Activated naive CD4-positive, alpha-beta T cell treated with anti-CD3 and anti-CD28 coated beads, Interleukin-2, amount 50 U/mL, for 72 hours (primary cell): ENCODE measurements at places on chromosomes 12 and 14. TPM values are rescaled to one million over a fixed set of nuclear protein-coding genes. Genes with fewer than 3 reads are reported as not detected.
A peak's percentile ranks its signal among the peaks of the same experiment; 100 is the strongest.

Gene PLD4
- total RNA-seq = 0.04 TPM

Gene RNF31
- 81.5 TPM for total RNA-seq

Gene SMIM41
- not detected for total RNA-seq

DNA sequence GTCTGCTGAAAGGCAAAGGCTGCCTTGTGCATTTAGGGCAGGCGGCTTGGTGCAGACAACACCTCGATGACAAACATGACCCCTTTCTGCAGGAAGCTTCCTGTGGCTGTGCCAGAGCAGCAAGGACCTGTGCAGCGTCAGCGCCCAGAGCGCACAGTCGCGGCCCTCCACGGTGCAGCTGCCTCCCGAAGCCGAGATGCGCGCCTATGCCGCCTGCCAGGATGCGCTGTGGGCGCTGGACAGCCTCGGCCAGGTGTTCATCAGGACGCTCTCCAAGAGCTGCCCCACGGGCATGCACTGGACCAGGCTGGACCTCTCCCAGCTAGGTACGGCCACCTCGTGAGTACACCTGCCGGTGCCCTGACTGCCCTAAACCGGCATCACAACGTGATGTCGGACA, 57.3 kb downstream of the ANKRD9 start:
- no peak for DNase-seq

- DNase-seq = no peak
Observed at GRCh38 chr14:38646391-38646790, 390.5 kb upstream of the CLEC14A start.

Gene FOXN4
- not detected for total RNA-seq

GRCh38 chr14:79043194-79043889, 873.2 kb downstream of the NRXN3 start:
- no peak for DNase-seq

DNA sequence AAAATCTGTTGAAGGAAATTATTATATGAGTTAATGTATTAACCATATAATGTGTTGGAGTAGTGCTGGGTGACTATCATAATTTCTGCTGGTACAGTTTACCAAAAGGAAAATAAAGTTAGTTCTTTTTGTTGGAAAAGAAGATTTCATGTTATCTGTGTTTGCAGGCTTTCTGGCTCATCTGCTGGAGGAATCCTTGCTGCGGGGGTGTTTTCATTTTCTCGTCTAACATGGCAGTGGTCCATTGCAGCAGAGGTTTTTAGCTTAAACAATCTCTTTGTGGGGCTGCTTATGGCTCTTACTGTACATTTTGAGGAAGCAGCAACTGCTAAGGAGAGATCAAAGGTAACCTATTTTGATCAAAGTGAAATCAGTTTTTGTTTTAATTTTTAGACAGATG, 24.1 kb downstream of the TMEM260 start:
- no peak for DNase-seq

DNA sequence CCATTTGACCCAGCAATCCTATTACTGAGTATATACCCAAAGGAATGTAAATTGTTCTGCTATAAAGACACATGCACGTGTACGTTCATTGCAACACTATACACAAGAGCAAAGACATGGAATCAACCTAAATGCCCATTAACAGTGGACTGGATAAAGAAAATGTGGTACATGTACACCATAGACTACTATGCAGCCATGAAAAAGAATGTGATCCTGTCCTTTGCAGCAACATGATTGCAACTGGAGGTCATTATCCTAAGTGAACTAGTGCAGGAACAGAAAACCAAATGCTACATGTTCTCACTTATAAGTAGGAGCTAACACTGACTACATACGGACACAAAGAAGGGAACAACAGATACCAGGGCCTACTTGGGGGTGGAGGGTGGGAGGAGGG, 45.7 kb upstream of the VRK1 start:
- DNase-seq = no peak

DNA sequence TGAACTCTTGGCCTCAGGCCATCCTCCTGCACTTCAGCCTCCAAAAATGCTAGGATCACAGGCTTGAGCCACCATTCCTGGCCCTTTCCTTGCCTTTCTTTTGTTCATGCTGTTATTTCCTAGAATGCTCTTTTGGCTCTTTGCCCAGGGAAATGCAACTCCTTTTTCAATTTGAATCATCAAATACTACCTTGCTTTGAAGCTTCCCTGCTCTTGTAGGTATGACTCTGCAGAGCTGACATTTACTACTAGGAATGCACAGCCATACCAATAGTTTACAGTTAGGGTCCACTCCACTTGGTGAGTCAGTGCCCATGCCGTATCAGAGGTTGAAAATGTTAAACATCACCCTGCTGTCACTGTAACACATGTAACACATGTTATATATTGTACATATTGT, 107.0 kb upstream of the CRY1 start:
- DNase-seq = no peak

Gene POLE
- 177 TPM for total RNA-seq

Gene GSC
- total RNA-seq = not detected

DNA sequence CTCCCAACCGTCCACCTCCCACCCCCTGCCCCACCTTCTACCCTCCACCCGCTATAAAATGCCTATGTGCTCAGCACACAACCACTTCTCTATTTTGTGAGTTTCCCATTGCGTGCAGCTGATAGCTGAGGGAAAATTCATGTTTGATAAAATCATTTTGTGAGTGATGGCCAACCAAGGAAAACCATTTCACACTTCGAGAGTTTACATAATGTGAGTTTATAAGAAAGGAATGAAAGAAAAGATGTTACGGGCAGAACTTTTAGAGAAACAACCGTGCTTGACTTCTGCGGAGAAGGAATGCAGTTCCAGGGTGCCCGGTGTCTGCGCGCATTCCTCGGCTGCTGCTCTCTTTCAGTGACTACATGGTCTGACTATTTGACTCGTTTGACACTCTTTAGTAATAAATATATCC, 140.9 kb downstream of the EFCAB11 start:
- no peak for DNase-seq

DNA sequence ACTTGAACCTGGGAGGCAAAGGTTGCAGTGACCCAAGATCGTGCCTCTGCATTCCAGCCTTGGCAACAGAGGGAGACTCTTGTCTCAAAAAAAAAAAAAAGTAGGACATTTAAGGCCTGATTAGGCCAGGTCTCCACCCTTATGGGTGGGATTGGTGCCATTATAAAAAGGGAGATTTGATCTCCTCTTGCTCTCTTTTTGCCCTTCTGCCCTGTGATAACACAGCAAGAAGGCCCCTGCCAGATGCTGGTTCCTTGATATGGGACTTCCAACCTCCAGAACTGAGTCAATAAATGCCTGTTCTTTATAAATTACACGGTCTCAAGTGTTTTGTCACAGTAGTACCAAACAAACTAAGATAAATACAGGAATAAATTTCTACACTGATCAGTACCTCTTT, 81.0 kb downstream of the C2CD5 start:
- DNase-seq = no peak

DNA sequence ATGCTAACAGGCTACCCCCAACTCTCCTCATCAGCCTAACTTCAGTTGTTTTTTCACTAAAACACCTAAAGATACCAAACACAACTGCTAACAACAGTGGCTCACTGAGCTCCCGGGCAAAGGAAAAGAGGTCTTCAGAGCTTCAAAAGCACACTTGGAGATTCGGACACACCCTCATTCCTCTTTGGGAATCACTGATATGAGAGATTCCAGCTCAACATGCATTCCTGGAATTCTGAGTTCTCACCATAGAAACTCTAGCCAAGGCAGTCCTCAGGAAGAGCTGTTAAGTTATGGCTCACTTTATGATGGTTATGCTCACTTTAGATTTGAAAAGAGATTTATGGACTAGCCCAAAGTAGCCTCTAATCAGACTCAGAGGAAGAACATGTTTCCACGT, 40.1 kb downstream of the STXBP6 start:
- no peak for DNase-seq

Gene RFX4
- not detected for total RNA-seq

DNA sequence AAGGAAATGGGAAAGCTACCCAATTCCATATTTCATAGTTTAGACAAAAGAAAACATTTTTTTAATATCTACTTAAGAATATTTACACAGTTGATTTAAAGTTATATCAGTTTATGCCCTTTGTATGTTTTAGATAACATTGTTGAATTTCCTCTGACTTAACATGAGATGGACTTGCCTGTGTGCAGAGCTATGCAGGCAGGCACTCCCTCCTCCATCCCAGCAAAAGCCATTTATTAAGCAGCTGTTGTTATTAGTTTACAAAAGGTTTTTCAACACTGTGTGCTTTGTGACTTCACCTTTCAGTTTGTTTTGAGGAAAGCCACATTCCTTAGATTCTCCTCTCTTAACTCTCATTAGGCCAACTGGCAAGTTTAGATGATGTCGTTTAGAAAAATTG, 337.5 kb upstream of the PDE3A start:
- no peak for DNase-seq

GRCh38 chr14:54349713-54350112, 47.1 kb upstream of the CDKN3 start:
- DNase-seq = no peak

DNA sequence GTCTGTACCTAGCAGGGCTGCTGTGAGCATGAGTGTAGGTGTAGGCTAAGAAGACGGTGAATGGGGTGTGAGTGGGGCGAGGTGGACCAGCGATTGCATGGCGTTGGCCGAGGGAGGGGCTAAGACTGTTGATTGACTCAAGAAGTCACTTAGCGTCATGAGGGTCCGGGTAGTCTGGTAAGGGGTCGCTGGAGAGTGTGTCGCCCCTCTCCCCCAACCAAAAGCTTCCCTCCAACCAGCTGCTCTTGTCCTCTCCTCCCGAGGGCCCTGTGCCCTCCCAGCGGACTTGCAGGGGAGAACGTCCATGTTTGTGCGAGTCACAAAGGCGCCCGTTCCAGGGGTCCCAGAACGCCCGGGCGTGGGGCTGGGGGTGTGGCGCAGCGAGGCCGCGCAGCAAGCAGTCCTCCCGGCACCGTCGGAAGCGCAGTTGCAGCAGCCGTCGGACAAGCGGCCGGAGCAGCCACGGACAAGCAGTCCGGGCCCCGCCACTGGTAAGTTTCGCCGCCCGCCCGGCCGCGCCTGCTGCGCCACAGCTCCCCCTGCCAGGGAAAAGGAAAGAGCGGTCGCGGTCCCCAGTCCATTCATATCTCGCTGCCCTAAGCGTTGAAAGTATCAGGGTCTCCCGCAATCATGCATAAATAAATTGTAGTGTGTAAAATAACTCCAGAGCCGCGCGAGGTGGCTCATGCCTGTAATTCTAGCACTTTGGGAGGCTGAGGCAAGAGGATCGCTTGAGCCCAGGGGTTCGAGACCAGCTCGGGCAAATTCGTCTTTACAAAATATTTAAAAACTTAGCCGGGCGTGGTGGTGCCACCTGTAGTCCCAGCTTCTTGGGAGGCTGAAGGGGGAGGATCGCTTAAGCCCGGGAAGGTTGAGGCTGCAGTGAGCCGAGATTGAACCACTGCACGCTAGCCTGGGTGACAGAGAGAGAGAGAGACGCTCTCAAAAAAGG, at the start of gene CCDC63:
Gene CCDC63 (plus strand): TSS at position 373 of the 952 bp plus-strand sequence. CDS start 5,968 bp downstream, outside the sequence.
- peak; percentile 39 for DNase-seq

GRCh38 chr14:75311356-75311755, 32.7 kb downstream of the FOS start:
- DNase-seq = no peak

GRCh38 chr14:94921882-94922585, 152.1 kb upstream of the GSC start:
- DNase-seq = no peak

Gene PDE3A
- total RNA-seq = not detected

Gene POTEM
- total RNA-seq = not detected
